Breast epithelium (tissue), 4 donors: ENCODE measurements at places on chromosomes 7 and 10. TPM values are rescaled to one million over a fixed set of nuclear protein-coding genes. Genes with fewer than 3 reads are reported as not detected.

- peak; percentile 66 for DNase-seq
Observed at GRCh38 chr10:96832721-96833219, 672 bp downstream of the LCOR start.

DNA sequence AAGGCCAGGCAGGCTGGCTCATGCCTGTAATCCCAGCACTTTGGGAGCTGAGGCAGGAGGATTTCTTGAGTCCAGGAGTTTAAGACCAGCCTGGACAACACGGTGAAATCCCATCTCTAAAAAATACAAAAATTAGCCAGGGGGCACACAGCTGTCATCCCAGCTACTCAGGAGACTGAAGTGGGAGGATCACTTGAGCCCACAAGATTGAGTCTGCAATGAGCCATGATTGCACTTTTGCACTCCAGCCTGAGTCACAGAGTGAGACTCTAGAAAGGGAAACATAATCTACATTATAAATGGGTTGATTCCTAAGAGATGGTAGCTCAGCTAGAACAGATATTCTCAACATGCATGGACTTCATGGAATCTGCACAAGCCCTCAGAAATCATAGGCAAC, 6.3 kb upstream of the LIPF start:
- DNase-seq: no peak

- no peak for DNase-seq
Observed at GRCh38 chr10:100148353-100149211, 37.2 kb downstream of the ERLIN1 start.

GRCh38 chr10:81848514-81848913, 26.5 kb upstream of the NRG3 start:
- DNase-seq: no peak

- DNase-seq: no peak
Observed at GRCh38 chr10:8183241-8183704, 128.8 kb downstream of the GATA3 start.

- no peak for DNase-seq
Observed at GRCh38 chr10:59314268-59314667, 48.1 kb downstream of the FAM13C start.

DNA sequence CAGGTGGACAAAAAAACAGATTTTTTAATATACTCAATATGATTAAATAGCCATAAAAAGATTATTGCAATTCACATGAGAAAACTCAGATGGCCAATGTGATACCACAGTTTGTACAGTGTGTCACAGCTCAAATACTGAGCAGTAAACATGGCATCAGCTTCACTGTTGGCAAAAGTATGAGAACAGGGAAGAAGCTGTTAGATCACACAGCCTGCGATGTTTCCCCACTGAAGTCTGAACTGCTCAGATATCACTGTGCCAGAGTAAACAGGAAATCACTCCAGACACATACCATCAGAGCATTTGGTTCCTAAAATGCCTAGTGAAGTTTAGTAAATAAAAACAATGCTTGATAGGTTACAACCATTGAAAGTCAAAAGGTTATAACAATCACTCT, 347.8 kb downstream of the ETV1 start:
- DNase-seq: no peak

GRCh38 chr10:75505840-75506506, 74.5 kb downstream of the LRMDA start:
- DNase-seq: no peak

DNA sequence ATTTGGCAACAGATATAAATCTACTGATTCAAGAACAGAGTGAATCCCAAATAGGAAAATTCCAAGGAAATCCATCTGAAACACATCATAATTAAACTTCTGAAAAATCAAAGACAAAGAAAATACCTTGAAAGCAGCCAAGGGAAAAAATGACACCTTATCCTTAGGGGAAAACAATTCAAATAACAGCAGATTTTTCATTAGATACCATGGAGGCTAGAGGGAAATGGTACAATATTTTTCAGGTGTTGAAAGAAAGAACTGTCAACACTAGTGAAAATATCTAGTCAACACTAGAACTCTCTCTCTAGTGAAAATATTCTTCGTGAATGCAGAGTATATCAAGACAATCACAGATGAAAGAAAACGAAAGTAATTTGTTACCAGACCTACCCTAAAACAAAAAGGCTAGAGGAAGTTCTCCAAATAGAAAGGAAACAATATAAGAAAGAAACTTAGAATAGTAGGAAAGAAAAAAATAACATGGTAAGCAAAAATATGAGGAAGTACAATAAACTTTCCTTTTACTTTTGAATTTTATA, 5.7 kb upstream of the FAM241B start:
- no peak for DNase-seq

GRCh38 chr7:1329966-1330800, 97.5 kb downstream of the UNCX start:
- no peak for DNase-seq

GRCh38 chr10:17255512-17255911, 27.5 kb downstream of the VIM start:
- no peak for DNase-seq

- DNase-seq: no peak
Observed at GRCh38 chr10:49161411-49161997, 26.7 kb downstream of the TMEM273 start.

DNA sequence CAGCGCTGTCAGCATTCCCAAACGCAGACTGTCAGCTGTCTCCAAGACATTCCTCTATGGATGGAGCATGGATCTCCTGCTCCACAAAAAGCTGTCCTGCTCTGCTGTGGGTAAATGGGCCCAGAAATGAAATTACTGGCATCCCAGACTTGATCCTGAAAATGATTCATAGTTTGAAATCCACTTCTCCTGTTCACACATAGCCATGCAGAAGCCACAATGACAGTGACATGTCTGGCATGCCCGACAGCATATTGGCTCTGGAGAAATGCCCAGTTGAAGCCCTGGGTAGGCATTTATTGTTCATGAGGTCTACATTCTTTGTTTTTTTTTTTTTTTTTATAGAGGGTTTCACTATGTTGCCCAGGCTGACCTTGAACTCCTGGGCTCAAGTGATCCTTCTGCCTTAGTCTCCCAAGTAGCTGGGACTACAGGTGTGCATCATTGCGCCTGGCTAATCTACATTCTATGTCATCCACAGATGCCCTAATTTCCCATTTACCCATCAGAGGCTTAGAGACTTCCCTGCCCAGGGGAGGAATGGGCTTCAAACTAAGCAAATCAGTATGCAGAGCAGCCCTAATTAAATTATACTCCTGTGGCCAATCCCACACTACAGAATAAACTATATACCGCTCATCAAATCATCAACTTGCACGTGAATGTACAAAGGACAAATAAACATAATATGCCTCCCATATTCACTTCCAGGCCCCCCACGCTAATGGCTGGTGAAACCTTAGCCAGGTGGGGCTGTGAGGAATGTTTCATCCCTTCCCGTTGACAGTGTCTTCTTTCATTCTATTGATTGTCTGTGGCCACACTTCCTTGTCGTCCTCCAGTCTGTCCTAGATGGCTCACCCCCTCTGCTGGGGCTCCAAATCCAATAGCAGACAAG, 61.8 kb upstream of the EEPD1 start:
- DNase-seq: no peak

- no peak for DNase-seq
Observed at GRCh38 chr7:157684157-157684908, 347.5 kb downstream of the DNAJB6 start.

GRCh38 chr10:27826369-27826768, 80.8 kb upstream of the MKX start:
- no peak for DNase-seq

GRCh38 chr7:125154930-125155329, 225.3 kb upstream of the POT1 start:
- no peak for DNase-seq

The TCAF2 gene
- 14.0 TPM for total RNA-seq

The DLX6 gene
- total RNA-seq: not detected

The FXYD4 gene
- total RNA-seq: not detected

The GIMAP1 gene
- 6.6 TPM for total RNA-seq

The CLCN1 gene
- not detected for total RNA-seq

The SAMD9 gene
- total RNA-seq: 9.2 TPM

The LRRTM3 gene
- total RNA-seq: not detected

The MUC12 gene
- not detected for total RNA-seq
